Activated CD4-positive, alpha-beta T cell treated with anti-CD3 and anti-CD28 coated beads, Interleukin-2, Interleukin-6, amounts not matched to agents 100 ng/mL and 50 ng/mL, durations not matched to agents 16 hours and 8 hours (primary cell): ENCODE measurements at places on chromosomes 2 and 18.

- no peak for DNase-seq
Measured at GRCh38 chr2:191951376-191951775, 104.5 kb upstream of the CAVIN2 start.

DNA sequence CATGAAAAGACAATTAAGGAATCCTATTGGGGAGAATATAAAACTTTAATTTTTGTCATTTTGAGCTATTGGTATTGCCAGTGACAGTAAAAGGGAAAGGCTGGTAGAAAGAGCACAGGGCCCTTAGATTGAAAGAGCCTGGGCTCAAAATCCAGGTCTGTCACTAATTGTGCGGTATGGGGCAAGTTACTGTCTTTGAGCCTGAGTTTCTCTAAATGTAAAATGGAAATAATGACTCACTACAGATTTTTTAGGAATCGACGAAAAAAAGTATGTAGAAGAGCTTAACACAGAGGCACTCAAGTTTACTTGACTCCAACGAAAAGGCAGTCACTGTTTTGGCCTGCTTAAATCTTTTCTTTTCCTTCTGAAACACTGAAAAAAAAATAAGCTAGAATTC is 7.0 kb downstream of the NDUFV2 start:
- no peak for DNase-seq

- no peak for DNase-seq
Measured at GRCh38 chr2:1755436-1756191, 11.3 kb upstream of the PXDN start.

GRCh38 chr2:83055376-83056010 is 1403.6 kb downstream of the SUCLG1 start:
- no peak for DNase-seq

- no peak for DNase-seq
Measured at GRCh38 chr2:20470211-20470610, 23.3 kb downstream of the RHOB start.

GRCh38 chr2:169388161-169388560 is 25.8 kb upstream of the LRP2 start:
- DNase-seq, result no peak

- no peak for DNase-seq
Measured at GRCh38 chr2:234564699-234565098, 67.8 kb upstream of the ARL4C start.

DNA sequence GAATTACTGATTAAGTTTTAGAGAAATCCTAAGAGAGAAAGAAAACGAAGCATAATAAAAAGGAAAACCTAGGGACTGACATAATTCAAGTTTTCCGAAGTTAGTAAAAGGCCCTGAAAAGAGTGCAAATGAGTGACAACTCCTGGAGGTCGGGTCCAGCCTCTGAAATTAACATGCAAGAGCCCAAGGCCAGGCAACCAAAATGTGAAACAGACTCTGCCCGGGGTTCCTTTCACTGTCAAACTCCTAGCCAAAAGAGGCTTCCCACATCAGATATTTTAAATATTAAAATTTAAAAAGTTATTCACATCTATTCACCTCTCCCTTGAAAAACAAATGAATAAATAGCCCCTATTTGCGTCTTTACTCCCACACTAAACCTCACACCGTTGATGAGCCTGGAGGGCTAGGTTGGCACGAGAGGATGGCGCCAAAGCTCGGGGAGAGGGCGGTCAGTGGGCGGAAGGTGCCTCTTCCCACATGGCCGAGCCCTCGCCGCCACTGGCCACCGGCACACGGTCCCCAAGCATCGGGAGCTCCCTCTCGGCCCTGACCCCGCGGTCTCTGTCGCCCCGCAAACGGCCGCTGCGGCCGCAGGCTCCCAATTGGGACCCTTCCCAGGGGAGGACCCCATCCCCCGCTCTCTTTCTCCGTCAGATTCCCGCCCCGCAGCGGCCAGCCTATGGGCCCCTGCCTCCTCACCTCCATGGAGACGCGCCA is 630 bp downstream of the PPM1G start:
- DNase-seq, result peak; percentile 42

GRCh38 chr2:241063093-241063551 is 39.0 kb downstream of the MTERF4 start:
- no peak for DNase-seq

- DNase-seq, result no peak
Measured at GRCh38 chr18:73924307-73924706, 223.3 kb downstream of the FBXO15 start.

DNA sequence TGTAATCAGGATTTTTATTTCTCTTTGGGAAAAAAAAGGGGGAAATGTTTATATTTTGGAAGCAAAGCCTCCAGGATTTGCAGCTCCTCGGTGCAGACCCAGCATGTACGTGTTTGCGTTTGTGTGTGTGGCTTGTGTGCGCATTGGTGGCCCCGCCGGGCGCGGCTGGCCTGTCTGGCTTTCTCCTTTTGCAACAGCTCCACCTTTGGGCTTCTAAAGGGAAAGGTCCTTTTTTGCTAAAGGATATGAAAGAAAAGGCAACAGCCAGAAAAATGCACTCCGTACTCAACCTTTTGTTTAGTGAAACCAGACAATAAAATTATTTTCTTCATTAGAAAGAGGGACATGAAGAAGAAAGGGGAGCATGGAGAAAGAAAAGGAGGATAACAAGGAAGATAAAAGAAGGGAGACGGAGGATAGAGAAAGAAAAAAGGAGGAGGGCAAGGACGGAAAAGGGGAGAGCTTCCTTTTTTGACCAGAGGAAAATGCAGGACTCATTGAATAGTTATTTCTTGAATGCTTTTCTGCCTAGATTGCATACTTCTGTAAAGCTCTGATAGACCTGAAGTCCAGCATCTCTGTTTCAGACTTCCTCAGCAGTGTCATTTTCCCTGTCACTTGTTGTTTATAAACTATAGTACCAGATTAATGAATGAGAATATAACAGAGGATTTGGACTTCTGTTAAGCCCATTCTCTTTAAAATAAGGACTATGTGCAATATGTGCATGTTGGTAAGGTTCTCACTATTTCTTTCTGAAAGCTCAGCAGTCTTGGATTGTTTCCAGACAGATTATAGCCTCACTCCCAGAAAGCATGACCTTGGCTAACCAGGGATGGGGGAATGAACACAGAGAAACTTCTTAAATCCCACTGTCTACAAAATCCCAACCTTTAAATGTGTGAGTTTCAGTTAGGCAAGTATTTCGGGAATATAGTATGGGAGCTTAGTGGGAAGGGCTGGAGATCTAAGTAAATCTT is 563.1 kb upstream of the PIK3C3 start:
- DNase-seq, result peak; percentile 20

GRCh38 chr2:18398833-18399232 is 161.6 kb downstream of the RDH14 start:
- DNase-seq, result no peak

- DNase-seq, result no peak
Measured at GRCh38 chr2:198815626-198816025, 642.1 kb downstream of the SATB2 start.

DNA sequence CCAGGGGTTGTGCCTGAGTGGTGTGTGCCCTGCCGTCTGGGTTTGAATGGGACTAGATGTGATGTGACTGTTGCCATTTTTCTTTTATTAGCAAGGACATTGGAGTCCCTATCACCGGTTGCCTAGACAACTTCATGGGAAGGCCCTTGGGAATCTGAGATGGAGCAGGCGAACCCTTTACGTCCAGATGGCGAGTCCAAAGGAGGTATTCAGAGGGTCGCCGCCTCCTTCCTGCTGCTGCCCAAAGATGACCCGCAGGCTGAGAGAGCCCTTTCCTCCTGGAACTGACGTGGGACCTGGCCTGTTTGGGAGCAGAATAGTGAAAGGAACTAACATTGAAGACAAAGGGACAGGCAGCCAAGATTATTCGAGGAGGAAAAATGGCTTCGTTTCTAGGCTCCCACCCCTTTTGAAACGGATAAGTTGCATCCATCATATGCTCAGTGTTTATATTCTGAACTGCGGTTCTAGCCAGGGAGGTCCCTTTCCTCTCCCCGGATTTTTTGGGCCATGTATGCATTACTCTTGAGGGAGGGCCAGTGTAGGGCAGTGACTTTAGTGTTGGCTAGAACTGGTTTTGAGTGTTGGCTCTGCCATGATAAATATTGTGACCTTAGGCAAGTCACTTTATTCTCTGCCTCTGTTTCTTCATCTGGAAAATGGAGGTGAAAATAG is 673 bp downstream of the CENPO start:
- peak; percentile 24 for DNase-seq

DNA sequence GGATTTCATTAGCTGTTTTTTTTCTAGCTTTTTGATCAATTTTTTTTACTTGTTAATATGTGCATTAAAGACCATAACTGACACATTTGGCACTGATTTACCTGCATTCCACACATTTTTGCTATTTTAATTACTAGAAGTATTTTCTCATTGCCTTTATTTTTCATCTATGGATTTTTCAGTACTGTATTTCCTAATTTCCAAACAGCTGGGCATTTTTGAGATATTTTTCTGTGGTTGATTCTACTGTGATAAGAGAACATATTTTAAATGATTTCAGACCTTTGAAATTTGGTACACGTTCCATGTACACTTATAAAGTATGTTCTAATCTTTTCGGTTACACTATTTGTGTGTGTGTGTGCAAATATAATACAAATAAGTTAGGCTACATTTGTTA is 135.3 kb downstream of the PARD3B start:
- no peak for DNase-seq

GRCh38 chr2:165219481-165219880 is 15.6 kb upstream of the SCN3A start:
- DNase-seq, result no peak

GRCh38 chr2:36675579-36676282 is 20.8 kb upstream of the VIT start:
- DNase-seq, result no peak

DNA sequence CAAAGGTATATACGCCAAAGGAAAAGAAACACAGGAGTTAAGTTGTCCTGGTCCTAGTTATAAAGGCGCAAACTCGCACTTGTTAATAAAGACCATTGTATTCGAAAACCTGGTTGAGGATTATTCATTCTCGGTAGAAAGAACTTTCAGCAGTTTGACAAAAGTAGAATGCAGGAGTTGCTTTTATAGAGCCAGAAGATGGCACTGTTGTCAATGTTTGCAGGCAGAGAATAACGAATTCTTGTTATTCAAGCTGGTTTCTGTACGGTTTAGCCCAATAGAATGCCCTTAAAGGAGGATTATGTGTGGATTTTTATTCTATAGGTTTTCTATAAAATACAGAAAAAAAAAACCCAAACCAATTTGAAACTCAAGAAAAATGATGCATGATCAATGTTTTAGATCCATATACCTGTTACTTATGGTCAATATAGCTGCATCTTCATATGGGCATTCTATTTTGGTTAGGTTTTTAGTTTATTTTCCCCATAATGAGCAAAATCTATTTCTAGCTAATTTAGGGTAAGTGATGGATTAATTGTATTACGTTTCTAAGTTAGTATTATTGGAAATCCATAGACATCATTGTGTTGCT is 510.3 kb downstream of the PLCL1 start:
- DNase-seq, result peak; percentile 35

GRCh38 chr2:241037498-241037897 is 39.1 kb downstream of the SNED1 start:
- no peak for DNase-seq

GRCh38 chr2:39007875-39008504 is 112.9 kb downstream of the SOS1 start:
- no peak for DNase-seq

DNA sequence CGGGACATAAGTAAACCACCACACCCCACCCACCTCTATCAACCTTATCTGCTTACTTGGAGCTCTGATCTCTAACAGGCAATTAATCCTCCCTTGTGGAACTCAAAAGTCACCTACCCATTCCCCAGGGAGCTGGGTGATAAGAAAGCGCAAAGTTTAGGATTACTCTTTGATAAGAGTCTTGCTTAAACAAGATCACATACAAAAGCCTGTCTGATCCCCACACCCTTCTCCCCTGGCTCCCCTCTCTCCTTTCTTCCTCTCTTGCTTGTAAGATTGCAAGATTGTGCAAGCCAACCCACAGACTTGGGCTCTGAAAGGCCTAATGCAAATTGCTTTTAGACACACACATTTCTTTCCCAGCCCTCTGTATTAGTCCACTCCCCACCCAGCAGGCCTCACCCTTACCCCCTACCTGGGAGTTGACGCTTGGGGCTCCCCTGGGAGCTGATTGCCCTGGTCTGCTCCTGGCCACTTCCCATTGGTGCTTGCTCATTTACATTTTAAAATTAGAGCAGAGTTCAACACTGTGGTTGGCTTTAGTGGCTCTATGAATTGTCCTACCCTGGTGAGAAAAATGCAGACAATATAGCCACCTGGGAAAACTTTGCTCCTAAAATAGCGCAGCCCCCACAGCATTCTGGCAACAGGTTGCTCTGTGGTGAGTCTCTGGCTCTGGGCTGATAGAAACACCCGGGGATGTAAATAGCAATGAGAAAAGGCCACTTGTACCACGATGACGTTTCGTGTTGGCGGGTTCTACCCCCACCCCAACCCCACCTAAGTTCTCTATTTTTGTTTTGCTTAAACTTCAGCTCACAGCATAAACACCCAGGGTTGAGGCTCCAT is 92.8 kb upstream of the MSH2 start:
- no peak for DNase-seq

- DNase-seq, result no peak
Measured at GRCh38 chr2:40282428-40282827, 169.5 kb downstream of the SLC8A1 start.

DNA sequence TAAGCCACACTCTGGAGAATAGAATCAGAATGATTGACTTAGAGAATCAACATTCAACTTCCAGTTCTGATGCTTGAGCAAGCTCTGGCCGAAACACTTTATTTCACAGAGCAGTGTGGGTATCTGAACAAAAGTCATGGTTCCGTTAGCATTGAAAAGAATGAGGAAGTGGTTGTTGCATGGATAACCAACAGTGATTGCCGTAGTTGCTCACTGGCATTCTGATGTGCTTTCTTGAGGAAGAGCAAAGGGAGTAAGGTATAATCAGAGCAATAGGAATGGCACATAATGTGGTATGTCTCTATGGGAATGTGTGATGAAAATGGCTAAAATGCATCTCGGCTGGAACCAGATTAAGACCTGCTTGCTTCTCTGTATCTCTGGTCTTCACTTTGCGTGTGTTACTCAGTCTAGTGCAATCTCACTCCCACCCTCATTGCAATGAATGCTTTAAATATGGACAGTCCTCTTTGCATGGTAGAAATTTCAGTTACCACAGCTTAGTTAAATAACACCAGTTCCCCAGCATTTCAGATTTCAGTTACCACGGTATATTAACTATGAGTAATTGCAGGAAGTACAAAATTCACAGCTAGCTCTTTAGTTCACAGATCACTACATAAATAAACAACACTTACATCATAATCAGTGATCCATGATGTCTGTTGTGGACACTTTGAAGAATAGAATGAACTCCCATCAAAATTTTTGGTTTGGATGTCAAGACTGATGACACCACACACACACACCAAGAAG is 7.8 kb upstream of the RAB12 start:
- DNase-seq, result peak; percentile 20
